ENCODE measurements at places on chromosomes 6 and 20.

GRCh38 chr6:5754904-5755303, 251.8 kb downstream of the NRN1 start:
- no peak for DNase-seq

DNA sequence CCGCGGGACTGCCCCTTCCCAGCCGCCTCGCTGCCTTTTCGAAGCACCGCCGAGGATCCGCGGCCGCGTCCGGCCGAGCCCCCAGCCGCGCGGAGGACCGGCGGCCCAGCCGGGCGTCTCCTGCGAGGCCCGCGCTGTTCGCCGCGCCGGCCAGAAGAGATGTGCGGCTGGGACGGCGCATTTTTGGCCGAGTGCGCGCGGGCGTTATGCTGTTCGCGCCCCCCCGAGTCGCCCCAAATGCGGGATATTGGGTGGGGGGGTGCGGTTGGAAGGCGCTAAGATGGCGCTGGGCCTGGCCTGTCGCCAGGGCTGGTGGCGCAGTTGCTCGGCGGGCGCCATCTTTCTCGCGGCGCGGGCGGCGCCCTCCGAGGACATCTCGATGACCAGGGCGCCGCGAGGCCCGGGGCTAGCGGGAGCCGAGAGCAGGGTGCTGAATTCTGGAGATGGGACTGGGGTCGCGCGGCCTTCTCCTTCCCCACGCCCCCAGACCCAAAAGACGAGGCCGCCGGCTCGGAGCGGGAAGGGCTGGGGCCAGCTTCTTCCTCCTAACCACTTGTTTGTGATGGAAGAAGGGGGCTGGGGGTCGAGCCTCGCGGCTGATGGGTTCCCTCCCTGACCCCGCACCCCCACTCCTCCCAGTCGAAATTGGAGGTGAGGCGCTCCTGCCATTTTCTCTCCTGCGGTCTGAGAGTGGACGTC, 1.5 kb downstream of the BICRAL start:
- DNase-seq, result peak; percentile 89

DNA sequence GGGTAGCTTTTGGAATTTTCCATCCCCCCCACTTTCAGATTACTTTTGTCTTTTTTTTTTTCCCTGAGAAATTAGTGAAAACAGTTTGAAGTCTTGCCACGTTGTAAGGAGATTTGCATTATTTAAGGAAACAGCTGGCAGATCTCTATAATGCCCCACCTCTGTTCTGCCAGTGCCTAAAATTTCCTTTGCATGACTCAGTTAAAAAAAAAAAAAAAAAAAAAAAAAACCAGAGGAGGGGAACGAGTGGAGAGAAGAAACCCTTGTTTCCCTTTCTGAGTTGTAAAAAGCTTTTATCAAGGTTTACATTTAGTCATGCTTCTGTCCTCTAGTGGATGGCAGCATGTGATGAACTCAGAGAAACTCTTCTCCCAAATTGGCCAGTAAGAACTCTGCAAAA, 33.5 kb downstream of the CARMIL1 start:
- peak; percentile 83 for DNase-seq

GRCh38 chr6:11767458-11767857, 11.1 kb downstream of the ADTRP start:
- no peak for DNase-seq

DNA sequence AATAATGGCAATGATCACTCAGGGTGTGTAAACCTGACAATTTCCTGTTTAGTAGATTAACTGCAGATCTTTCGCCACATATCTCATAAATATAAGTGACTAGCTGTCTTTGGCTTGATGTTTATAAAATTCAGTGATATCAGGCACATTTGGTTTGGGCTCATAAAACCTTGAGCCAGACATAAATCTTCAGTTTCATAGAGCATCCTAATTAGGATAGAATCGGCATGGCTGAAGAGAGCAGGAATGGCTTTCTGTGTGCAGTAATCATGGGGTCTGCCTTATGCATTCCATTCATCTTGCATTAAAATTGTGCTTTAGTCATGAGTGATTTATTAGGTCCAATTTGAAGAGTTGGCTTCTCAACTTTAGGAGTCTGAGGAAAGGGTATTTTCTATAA, 27.2 kb downstream of the AIG1 start:
- DNase-seq, result no peak

DNA sequence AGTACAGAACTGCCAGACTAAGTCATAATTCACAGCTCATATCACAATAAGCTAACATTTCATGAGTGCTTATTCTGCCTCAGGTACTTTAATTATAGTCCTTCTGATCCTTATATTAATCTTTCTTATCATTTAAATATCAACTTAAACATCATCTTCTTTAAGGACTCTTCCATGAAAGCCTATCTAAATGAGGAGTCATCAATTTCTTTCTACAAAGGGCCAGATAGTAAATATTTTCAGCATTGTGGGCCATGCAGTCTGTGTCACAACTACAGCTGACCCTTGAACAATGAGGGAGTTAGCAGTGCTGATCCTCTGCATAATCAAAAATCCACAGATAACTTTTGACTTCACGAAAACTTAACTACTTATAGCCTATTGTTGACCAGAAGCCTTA, 306.4 kb downstream of the TSHZ2 start:
- DNase-seq, result no peak

- peak; percentile 76 for DNase-seq
Observed at GRCh38 chr6:149211046-149211571, 106.4 kb upstream of the TAB2 start.

DNA sequence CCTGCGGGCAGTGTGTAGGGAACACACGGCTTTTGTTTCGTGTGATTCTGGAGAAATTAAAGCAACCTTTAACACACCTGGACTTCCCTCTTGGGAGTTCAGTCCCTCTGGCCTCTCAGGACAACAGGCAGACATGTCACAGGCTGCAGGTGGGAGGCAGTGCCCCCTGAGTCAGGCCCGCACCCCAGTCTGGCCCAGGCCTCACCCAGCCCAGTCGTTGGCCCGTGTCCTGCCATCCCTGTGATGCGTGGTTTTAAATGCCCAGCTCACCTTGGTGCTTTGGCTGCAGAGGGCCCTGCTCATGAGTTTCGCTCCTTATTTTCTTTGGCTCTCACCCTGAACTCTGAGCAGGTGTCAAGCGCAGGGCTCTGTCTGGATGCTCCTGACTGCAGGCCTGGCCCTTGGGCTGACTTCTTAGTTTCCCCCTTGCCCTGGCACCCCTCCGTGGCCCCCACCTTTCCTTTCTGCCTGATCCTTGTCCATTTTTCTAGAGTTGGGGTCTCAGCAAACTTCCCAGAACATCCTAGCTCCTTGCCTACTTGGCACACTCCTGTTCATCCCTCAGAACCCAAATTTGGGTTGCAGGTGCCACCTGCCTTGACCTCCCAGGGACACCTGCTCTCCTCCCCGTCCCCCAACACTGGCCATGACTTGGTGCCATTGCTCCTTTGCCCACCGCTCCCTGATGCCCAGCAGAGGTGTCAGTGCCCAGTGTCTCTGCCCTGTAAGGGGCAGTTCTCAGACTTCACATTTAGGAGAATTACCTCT, 2.2 kb upstream of the CABLES2 start:
- no peak for DNase-seq

GRCh38 chr6:15026832-15027231, 219.0 kb upstream of the JARID2 start:
- no peak for DNase-seq

DNA sequence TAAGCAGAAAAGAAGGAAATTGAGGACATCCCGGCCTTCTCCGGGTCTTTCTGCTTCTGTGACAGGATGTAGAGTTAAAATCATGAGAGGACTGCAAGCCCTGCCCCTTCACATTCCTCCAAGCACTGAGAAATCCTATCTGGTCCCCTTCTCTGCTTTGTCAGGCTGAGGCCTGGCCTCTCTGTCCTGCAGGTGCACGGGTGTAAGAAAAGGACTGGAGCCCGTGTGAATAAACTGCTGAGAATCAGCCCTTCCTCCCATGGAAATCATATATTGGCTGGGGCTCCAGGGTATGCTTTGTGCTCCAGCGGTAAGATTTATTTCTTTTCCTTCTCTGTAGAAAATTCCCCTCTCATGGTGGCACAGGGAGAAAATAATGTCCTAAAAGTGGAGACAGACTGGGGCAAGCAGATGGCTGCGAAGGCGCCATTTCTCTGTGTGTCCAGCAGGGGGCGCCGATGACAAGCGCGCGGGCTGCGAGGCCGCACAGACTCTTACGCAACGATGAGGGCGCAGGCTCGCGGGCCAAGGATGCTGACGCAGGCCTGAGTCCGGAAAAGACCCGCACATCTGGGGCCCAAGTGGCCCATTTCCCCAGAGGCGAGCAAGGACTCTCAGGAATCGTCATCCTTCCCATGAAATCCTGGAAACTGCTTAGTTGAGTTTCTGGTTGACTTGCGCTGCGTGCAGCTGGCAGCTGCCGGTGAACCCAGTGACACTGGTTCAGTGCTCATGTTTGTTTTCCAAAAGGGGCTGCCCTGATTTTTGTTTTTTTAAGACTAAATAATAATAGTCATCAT, 258.6 kb downstream of the ADGB start:
- DNase-seq, result peak; percentile 49

- no peak for DNase-seq
Observed at GRCh38 chr6:63509652-63510352, 62.5 kb upstream of the LOC128125822 start.

DNA sequence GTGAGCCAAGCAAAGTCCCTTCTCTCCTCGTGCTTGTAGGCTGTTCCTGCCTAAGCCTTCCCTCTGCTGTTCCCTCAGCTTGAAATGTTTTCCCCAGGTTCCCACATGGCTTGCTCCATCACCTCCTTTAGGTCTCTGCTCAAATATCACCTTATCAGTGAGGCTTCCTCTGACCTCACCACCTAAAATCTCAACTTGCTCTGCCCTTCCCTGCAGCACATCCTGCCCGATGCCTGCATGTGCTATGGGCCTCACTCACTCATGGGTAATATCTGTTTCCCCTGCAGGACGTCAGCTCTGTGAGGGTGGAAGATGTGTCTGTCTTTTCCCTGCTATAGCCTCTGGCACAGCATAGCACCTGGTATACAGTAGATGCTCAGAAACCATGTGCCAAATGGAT, 29.9 kb upstream of the FKBP1A start:
- no peak for DNase-seq

GRCh38 chr6:155341130-155341828, 27.0 kb upstream of the TFB1M start:
- DNase-seq, result no peak

DNA sequence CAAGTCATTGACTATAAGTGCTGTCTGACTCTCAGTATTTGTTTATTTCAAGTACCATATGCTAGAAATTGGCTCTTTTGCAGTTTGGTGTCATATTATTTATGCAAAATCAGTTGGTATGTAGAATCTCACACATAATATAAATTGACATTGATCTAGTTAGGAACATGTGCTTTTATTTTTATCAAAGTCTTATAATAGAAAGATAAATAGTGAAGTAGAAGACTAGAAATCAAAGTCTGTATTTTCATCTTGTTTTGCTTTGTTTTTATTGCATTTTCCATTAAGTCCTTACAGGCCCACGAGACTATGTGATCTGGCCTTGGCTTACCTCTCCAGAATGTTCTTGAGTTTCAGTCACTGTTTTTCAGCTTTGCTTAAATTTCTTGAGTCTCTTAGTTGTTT, 300.3 kb downstream of the LAMA2 start:
- no peak for DNase-seq

GRCh38 chr20:62266340-62266739, 28.0 kb downstream of the OSBPL2 start:
- DNase-seq, result no peak

DNA sequence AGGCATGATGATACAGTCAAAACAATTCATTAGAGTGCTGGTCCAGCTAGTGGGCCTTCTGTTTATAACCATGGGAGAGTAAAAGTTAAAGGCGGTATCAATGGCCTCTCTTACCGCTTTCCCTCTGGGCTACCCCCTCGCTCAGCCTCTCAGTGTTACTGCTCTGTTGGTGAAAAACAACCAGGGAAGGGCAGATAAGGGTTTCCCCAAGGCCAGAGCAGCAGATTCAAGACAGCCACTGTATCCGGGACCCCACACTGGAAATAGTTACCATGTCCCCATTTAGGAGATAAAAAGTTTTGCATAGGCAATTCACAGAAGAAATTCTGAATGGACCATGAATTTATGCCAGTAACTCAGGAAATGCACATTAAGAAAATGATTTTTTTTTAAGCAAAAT, 13.4 kb downstream of the SCGN start:
- DNase-seq, result no peak

DNA sequence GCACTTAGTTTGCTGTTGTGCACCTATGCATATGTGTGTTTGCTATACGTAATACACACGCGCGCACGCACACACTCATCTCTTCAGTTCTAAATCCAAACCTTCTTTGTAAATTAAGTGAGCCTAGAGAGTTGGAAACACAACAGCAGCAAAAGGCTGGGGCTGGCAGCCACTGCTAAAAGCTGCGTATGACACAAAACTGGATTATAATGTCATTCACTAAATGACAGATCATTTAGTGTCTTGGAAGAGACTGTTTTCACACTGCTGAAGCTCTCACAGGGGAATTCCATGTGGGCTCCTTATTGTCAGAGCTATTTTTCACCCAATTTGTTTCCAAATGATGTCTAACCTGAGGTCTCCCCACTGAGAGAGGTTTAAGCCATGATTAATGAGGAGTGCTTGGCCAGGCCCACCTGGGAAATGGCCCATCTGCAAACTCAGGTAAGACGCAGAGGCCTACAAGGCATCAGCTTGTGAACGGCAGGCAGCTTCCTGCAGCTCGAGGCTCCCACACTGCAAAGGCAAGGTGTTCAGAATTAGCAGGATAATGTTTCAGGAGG, 94.2 kb downstream of the OLIG3 start:
- DNase-seq, result no peak

- no peak for DNase-seq
Observed at GRCh38 chr6:8274226-8274625, 161.1 kb downstream of the SLC35B3 start.

DNA sequence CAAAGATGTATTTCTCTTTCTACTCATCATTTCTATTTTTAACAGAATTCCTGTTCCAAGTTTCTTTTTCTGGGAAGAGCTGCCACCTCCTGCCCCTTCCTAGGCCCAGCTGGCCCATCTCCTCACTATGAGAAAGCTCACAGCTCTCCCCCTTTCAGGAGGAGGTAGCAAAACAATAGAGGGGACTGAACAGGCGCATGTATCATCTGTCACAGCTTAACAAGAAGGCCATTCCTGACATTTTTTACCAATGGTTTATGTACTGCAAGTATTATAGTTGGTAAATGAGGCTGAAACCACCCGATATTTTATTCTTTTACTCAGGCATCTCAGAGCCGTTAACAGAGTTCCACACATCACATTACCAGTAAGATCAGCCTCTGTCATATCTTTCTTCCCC, 103.7 kb upstream of the MTHFD1L start:
- no peak for DNase-seq

DNA sequence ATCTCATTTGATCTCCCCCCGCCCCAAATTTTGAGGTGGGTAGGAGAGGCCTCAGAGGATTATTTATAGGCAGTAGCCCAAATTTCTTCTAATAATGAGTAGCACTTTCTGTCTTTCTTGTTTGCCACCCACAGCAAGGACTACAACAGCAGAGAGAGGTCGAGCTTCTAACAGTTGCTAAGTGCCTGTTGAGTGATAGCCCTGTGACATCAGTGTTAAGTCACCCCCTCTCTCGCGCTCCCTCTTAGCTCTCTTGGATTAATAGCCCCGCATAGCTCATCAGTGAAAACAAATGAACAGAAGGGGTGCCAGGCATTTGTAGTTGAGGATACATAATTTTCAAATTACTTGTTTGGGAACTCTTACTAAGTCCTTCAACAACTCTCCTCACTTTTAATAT, 3.5 kb downstream of the ANKRD60 start:
- DNase-seq, result no peak
